ENCODE measurements at places on chromosomes 11 and 22. TPM values are rescaled to one million over a fixed set of nuclear protein-coding genes. Genes with fewer than 3 reads are reported as not detected.

Gene RIMBP3C
- 0.47 TPM for total RNA-seq

Gene OR4C15
- not detected for total RNA-seq

Gene NCF4
- total RNA-seq = 6.5 TPM

Gene ST14
- 69.7 TPM for total RNA-seq

Gene SEZ6L
- total RNA-seq = 2.1 TPM

Gene PICALM
- total RNA-seq = 34.5 TPM

All from pancreas (tissue), 10 donors.